ENCODE measurements at places on chromosomes 12 and 14. TPM values are rescaled to one million over a fixed set of nuclear protein-coding genes. Genes with fewer than 3 reads are reported as not detected.

- no peaks in the 10 kb centered on the region for H3K4me1 ChIP-seq
- H3K4me3 ChIP-seq, result no peak overlapping the region
- H3K36me3 ChIP-seq, result peaks cover 27% of the 10 kb centered on the region
- no peak for DNase-seq
These were observed 121.4 kb downstream of the ITPR2 start for GRCh38 chr12:26711569-26711968.

- H3K4me3 ChIP-seq, result no peak overlapping the region
- no peaks in the 10 kb centered on the region for H3K27me3 ChIP-seq
- peaks cover 9% of the 10 kb centered on the region for H3K4me1 ChIP-seq
- H3K27ac ChIP-seq, result no peak overlapping the region
- no peak for DNase-seq
- H3K36me3 ChIP-seq, result no peaks in the 10 kb centered on the region
These were observed 11.6 kb upstream of the PPP1CC start for GRCh38 chr12:110754101-110754793.

GRCh38 chr12:48996794-48997718 lies 2.1 kb downstream of the DDN start:
- H3K27me3 ChIP-seq, result peaks cover 52% of the 10 kb centered on the region
- peak; percentile 84 for DNase-seq
- H3K27ac ChIP-seq, result no peak overlapping the region
- H3K4me1 ChIP-seq, result peaks cover 26% of the 10 kb centered on the region

DNA sequence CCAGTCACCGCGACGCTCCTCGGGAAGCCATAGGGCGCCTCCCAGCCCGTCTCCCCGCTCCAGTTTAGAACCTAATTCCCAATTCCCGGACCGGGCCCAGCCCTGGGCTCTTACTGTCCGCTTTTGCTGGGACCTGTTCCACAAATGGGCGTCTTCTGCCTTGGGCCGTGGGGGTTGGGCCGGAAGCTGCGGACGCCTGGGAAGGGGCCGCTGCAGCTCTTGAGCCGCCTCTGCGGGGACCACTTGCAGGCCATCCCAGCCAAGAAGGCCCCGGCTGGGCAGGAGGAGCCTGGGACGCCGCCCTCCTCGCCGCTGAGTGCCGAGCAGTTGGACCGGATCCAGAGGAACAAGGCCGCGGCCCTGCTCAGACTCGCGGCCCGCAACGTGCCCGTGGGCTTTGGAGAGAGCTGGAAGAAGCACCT lies 797 bp downstream of the UNG start:
- H3K4me1 ChIP-seq, result peaks cover 27% of the 10 kb centered on the region
- H3K27me3 ChIP-seq, result no peaks in the 10 kb centered on the region
- no peak for DNase-seq
- peak overlapping the region; percentile 80 for H3K4me3 ChIP-seq
- H3K27ac ChIP-seq, result peak overlapping the region; percentile 42

DNA sequence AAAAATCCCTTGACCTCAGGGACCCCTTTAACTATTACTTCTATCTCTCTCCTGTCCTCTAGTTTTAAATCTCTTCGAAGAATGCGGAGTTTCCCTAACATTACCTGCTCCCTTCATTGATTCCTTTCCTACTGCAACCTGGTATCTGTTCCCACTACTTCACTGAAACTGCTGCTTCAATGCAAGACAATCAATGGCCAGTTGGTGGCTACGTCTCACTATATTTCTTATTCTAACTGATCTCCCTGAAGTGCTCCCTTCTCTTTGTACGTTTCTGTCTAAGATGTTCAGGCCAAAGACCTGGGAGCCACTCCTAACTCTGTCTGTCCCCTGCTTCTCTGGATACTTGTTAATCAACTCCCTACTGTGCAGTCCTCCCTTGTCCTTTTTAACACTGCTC lies 10.3 kb upstream of the KCNA1 start:
- H3K27ac ChIP-seq, result no peak overlapping the region
- DNase-seq, result no peak
- H3K36me3 ChIP-seq, result no peaks in the 10 kb centered on the region
- H3K4me3 ChIP-seq, result no peak overlapping the region
- peaks cover 37% of the 10 kb centered on the region for H3K27me3 ChIP-seq
- H3K4me1 ChIP-seq, result no peaks in the 10 kb centered on the region

GRCh38 chr12:128138125-128138524 lies 128.8 kb upstream of the TMEM132C start:
- no peak overlapping the region for H3K27ac ChIP-seq
- H3K4me1 ChIP-seq, result no peaks in the 10 kb centered on the region
- H3K4me3 ChIP-seq, result no peak overlapping the region

DNA sequence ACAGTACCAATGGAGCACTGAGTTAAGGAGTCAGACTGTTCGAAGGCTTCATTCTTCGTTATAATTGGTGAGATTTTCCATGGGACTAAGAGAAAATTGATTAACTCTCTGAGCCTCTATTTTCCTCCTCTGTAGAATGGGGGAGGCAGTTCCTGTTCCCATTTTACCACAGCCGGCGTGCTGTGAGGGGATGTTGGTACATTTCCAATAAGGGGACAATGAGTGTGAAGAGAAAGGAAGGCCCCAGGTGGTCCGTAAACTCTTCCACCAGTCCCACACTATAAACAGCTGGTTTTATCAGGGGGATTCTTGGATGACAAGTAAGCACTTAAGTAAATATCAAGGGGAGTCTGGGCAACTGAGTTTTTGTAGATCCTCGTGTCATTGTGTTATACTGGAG lies 109.9 kb downstream of the DAD1 start:
- peak overlapping the region; percentile 84 for H3K4me3 ChIP-seq
- no peaks in the 10 kb centered on the region for H3K4me1 ChIP-seq
- no peaks in the 10 kb centered on the region for H3K27me3 ChIP-seq
- peak overlapping the region; percentile 47 for H3K27ac ChIP-seq
- no peak for DNase-seq

- peak overlapping the region; percentile 88 for H3K4me3 ChIP-seq
- H3K27me3 ChIP-seq, result no peaks in the 10 kb centered on the region
- peaks cover 38% of the 10 kb centered on the region for H3K36me3 ChIP-seq
- H3K27ac ChIP-seq, result peak overlapping the region; percentile 95
These were observed 1.5 kb downstream of the WNK1 start for GRCh38 chr12:753611-754472.

Gene MGP
- total RNA-seq, result not detected

Gene MAPK1IP1L
- total RNA-seq, result 180 TPM
